ENCODE measurements at places on chromosomes 12 and 14.

DNA sequence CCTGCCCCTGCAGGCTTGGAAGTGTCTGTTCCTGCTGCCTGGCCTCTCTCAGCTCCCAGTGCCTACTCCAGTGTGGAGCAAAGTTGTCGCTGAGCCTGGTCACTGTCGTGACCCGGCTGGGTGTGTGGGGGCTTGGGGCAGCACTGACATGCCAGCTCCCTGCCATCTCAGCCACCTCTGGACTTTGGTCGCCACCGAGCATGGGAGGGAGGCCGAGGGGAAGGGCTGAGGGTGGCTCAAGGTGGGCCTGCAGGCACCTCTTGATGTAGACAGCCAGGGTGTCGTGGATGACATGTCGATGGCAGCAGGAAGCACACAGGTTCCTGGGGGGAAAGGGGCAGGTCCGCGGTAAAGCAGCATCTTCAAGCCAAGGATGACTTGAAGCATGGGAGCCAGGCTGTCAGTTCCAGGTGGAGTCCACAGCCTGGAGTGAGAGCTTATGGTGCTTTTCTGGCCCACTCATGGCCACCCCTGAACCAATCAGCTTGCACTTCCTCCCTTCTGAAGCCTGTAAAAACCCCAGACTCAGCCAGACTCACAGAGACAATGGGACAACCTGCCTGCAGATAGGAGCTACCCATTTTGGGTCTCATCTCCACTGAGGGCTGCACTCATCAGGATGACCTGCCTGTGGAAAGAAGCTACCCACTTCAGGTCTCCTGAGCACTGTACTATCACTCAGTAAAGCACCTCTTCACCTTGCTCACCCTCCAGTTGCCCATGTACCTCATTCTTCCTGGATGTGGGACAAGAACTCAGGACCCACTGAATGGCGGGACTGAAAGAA is 210.1 kb downstream of the MON2 start:
- no peak for DNase-seq

DNA sequence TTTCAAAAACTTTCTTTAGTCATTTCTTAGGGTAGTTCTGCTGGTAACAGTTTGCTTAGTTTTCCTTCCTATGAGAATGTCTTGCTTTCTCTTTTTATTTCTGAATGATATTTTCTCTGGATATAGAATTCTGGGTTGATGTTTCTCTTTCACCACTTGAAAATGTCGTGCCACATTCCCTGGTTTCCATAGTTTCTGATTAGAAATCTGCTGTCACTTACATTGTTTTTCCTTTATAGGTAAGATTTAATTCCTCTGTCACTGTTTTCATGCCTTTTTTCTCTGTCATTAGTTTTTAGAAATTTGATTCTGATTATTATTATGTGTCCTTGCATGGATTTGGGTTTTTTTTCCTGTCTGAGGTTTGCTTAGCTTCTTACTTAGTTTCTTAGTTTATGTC is 77.3 kb upstream of the PCNX4 start:
- DNase-seq = no peak

DNA sequence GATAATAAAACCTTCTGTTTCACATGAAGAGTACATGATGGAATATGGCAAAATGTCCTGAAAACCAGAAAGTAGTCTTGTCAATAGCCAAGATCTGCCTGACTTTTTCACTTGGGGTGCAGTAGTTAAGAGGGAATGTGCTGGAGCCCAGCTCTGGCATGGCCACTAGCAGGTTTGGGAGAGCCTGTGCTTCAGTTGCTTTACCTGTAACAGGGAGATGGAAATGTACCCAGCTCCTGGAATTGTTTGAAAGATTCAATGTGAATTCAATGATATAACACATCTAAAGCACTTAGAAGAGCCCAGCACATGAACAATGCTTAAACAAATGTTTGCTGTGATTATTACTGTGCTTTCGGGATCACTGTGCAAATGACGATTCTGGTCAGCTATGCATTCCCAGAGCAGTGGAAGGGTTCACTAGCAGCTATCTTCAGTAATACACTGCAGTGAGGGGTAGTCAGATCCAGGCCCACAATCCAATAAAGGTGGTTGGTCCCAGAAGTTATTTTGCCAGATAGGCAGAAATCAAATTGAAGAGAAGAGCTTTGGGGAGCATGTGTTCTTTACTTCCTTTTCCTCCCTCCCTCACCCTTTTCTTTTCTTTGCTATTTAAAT is 224.9 kb downstream of the APAF1 start:
- no peak for DNase-seq

GRCh38 chr12:82627799-82628198 is 58.9 kb upstream of the TMTC2 start:
- DNase-seq = no peak

GRCh38 chr14:89013698-89014568 is 189.5 kb downstream of the TTC8 start:
- no peak for DNase-seq

GRCh38 chr14:56241461-56241860 is 123.2 kb downstream of the PELI2 start:
- no peak for DNase-seq

GRCh38 chr12:2324387-2324786 is 271.6 kb downstream of the CACNA1C start:
- DNase-seq = no peak

DNA sequence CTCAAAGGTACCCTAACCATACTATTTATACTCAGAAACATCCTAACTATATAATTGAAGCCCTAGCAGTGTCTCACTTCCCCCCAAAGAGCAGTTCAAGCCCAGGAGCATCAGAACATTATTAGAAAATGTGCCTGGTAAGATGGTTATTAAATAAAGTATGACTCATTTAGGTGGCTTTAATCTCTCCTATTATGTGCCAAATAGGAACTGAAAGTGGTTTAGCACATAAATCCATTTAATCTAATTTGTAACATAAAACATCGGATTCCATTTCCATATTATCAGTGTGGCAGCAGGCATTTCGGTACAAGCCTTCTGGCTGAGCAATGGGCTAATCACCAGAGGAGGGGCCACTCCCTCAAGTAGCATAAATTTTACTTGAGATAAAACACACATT is 395.2 kb upstream of the TMTC1 start:
- no peak for DNase-seq
